ENCODE measurements at places on chromosomes 1 and 21.

DNA sequence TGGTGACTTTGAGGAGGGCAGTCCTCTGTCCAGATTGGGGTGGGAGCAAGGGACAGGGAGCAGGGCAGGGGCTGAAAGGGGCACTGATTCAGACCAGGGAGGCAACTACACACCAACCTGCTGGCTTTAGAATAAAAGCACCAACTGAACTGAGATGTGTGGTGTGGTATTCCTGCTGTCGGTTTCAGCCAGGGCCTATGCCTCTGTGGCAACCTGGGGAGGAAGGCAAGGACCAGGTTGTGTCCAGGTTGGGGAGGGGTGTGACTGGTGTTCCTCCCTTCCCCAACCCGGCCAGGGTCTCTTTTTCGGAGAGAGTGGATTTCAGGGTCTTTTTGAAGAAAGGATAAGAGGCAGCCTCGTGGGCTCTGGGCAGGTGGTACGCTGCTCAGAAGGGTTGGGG, 6.3 kb downstream of the PROK1 start:
- no peak for DNase-seq

DNA sequence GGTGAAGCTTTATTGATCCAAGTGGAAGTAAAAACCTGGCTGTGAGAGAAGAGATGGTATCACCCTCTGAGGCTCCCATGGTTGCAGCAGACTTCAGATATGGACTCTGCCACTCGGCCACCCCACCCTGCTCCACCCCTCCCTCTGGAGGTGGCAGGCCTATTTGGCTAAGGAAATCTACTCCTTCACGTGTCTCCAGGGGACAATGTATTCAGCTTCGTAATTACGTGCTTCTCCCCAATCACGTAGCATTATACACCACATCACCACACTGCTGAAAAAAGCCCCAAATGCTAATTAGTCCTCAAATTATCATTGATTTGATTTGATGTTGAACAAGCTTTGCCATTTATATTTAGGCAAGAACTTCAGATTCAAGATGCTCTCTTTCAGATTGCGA, 220.7 kb downstream of the OMA1 start:
- DNase-seq, result no peak

- DNase-seq, result no peak
Observed at GRCh38 chr1:233641029-233641428, 27.1 kb downstream of the KCNK1 start.

DNA sequence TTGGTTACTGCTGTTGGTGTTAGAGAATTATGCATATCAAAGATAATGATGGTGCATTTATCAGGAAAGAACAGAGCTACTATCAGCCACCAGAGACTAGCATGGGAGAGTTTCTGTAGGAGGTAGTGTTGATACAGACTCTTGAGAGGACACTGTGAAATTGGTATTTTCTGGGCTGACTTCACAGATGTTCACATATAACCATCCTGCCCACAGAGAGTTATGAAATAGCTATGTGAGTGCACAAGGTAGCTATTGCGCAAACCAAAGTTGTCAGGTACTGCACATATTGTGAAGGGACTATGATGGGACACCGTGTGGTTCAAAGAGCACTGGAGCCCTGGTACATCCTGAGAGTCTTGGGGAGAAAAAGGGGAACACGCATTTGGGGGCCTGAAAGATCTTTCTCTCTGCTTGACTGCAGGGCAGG, 1.4 kb upstream of the TLCD4 start:
- no peak for DNase-seq

DNA sequence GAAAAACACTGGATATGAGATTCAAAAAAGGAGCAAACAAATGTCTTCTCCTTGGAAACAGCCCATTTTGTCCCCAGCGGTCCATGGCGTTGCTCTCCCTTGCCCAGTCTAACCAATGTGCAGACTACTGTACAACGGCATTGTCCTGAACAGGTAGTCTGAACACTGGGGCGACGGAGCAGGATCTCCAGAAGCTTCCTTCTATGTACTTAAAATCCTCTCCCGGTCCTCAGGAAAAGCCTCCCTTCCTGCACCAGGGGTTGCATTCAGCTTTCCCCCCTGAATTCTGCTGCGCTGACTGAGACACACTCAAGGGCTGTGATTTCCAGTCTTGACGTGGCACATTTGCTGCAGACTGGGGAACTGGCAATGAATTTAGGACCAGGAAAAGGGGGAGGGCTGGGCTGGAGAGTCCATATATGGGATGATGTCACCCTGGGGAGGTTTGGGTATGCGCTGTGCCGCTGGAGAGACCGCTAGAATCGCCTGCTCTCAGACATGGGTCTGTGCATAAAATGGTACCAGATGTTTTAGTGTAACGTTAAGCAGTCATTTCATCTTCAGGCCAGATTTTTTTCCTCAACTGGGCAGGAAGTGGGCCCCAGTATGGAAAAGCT, 275.9 kb upstream of the C1orf105 start:
- DNase-seq, result no peak
